ENCODE measurements at places on chromosomes 7 and 10. TPM values are rescaled to one million over a fixed set of nuclear protein-coding genes. Genes with fewer than 3 reads are reported as not detected.

AGMO gene
- 13.1 TPM for polyA plus RNA-seq

CTTNBP2 gene
- 2.7 TPM for polyA plus RNA-seq

RBM20 gene
- polyA plus RNA-seq = 1.7 TPM

MUC3A gene
- 1.5 TPM for polyA plus RNA-seq

UCMA gene
- polyA plus RNA-seq = not detected

PRDX3 gene
- 101 TPM for polyA plus RNA-seq

ALOX5 gene
- 11.4 TPM for polyA plus RNA-seq

GHRHR gene
- polyA plus RNA-seq = 2.1 TPM

OR2A12 gene
- not detected for polyA plus RNA-seq

MMP21 gene
- polyA plus RNA-seq = not detected

CYP2W1 gene
- 0.61 TPM for polyA plus RNA-seq

KCNIP2 gene
- 5.1 TPM for polyA plus RNA-seq

LRRC18 gene
- polyA plus RNA-seq = 23.1 TPM

CFTR gene
- polyA plus RNA-seq = 6.9 TPM

PTN gene
- polyA plus RNA-seq = 55.8 TPM

DNAJB6 gene
- 262 TPM for polyA plus RNA-seq

DGKI gene
- polyA plus RNA-seq = 6.6 TPM

EGR2 gene
- 8.8 TPM for polyA plus RNA-seq

CPA4 gene
- 0.94 TPM for polyA plus RNA-seq

BTBD16 gene
- polyA plus RNA-seq = 21.3 TPM

GRID2IP gene
- polyA plus RNA-seq = 0.34 TPM

IMPDH1 gene
- 32.3 TPM for polyA plus RNA-seq

ZPBP gene
- 286 TPM for polyA plus RNA-seq

RBAK gene
- polyA plus RNA-seq = 3.1 TPM

SLC39A12 gene
- 0.38 TPM for polyA plus RNA-seq

SPDYE16 gene
- 4.1 TPM for polyA plus RNA-seq

STEAP2 gene
- polyA plus RNA-seq = 1.8 TPM

ADAM12 gene
- 2.8 TPM for polyA plus RNA-seq

SLC16A12 gene
- polyA plus RNA-seq = 2.8 TPM

FEZF1 gene
- 9.8 TPM for polyA plus RNA-seq

VSTM2A gene
- polyA plus RNA-seq = 1.6 TPM

NKX2-3 gene
- polyA plus RNA-seq = 0.16 TPM

GATA3 gene
- polyA plus RNA-seq = 0.50 TPM

SEMA3D gene
- 7.3 TPM for polyA plus RNA-seq
